Suppressor macrophage (primary cell): ENCODE measurements at places on chromosomes 1 and 21.

DNA sequence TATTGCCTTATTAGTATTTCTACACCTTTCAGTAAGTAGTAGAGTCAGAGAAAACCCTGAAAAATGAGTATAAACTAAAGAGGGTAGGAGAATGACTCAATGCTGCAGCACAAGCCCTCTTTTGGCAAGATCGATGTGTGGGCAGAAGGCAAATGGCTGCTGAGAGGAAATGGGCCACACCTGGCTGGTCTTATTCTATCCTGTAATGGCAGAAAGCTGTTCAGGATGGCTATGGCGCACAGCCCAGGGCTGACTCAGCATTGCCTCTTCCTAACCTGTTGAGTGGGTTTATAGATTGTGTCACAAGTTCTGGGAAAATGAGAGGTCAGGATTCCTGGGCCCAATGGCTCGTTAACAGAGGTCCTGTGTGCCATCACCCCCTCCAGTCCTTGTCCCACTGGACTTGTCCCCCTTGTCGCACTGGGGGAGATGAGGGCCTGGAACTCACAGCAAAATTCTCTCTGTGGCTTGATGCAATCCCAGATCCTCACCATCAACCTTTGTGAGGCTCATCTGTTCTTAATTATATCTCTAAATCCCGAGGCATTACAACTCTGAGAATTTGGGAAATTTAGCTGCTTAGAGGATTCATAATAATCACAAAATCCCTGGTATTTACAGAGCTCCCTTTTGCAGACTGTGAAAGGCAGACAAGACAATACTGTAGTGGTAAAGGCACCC, 13.2 kb downstream of the HMGB4 start:
- DNase-seq: no peak

DNA sequence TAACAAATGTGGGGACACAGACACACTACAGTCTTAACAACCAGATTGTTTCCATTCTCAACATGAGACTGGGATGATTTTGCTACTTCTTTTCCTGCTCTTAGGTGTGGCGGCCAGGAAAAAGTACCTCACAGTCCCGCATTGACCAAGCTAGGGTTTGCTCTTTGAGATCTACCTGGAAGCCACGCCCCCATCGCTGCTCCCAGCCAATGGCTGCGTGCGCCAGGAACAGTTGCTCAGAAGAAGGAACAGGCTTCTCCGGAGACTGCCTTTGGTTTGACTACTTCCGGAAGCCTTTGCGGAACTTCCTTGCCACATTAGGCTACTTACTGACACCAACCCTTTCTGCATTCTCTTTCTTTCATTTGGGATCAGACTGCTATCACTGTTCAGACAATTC, 44.2 kb upstream of the PLD5 start:
- no peak for DNase-seq

DNA sequence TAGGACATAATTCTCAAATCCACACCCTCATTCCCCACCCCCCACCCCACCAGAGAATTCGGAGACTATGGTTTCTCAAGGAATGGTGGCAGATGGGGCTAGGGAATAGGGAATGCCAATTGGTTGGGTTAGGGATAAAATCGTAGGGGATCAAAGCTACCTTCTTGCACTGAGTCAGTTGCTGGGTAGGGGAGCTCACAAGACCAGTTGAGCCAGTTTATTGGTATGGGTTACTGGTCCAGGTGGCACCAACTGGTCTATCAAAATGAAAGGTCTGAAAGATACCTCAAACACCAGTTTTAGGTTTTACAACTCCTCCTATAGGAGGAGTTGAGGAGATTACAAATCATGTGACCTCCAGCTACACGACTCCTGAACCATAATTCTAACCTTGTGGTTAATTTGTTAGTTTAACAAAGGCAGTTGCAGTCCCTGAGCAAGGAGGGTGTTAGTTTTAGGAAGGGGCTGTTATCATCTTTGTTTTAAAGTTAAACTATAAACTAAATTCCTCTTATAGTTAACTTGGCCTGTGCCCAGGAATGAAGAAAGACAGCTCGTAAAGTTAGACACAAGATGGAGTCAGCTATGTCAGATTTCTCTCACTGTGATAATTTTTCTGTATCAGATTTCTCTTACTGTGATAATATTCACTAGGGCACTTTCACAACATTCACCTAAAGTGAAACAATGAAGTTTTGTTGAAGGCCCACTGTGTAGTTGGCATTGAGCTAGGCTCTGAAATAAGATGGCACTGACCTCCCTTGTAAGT, 2.5 kb downstream of the SHISAL2A start:
- DNase-seq: no peak

- no peak for DNase-seq
These were observed 58.5 kb upstream of the S1PR1 start for GRCh38 chr1:101178341-101178687.

- no peak for DNase-seq
These were observed 26.4 kb upstream of the SELENON start for GRCh38 chr1:25773441-25774125.

DNA sequence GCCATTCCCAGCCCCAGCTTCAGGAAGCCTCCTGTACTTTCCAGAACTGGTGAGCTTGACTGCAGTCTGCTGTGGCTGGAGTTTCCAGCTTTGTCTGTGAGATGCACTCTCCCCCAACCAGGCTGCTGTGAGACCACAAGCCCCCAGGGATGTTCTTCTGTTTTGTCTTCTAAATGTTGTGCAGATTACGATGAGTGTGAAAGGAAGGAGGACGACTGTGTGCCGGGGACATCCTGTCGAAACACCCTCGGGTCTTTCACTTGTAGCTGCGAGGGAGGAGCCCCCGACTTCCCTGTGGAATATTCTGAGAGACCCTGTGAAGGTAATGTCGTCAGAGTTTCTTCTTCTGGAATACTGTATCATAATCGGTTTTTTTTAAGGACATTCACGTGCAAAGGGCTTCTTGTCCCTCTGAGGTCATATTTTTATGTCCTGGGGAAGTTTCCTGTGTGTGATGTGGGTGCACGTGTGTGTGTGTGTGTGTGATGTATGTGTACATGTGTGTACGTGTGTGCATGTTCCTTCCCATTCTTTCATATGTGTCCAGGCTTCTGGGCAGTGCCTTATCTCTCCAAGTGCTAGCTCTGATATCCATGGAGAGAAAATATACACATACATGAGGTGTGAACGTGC, 49.9 kb downstream of the UMODL1 start:
- no peak for DNase-seq

DNA sequence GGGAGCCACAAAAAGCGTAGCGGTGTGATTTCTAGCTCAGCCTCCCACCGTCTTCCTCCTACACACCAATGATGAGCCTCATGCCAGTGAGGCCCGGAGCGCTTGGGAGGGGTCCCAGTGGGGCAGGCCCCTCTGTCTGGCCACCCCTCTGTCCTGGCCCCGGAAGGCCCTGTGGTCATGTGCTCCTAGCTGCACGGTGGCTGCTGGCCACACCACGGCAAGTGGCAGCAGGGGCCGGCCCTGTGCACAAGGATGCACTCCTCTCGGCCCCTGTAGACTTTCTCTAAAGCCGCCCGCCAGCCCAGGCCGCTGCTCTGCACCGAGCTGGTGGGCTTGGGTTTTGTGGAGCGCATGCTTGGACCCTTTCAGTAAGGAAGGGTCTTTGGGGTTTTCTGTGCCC, 53.6 kb downstream of the KCNAB2 start:
- DNase-seq: no peak

GRCh38 chr21:38326429-38326828, 69.6 kb downstream of the KCNJ15 start:
- no peak for DNase-seq

DNA sequence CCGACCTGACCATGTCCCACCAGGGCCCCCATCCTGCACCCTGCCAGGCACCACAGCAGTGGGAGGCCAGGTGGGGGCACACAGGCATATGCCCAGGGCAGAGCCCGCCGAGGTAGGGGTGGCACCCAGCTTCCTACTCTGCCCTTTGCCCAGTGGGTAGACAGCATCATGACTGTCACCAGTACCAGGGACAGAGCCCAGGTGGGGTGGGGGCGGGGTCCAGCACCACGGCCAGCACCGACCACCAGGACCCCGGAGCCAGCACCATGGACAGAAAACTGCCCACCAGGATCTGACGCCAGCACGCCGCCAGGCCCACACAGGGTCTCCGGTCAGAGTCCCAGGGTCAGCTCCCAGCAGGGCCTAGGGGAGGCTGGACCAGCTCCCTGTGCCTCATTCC, 3.8 kb downstream of the TAS1R3 start:
- no peak for DNase-seq

GRCh38 chr1:77557053-77557452, 125.4 kb downstream of the ZZZ3 start:
- no peak for DNase-seq

DNA sequence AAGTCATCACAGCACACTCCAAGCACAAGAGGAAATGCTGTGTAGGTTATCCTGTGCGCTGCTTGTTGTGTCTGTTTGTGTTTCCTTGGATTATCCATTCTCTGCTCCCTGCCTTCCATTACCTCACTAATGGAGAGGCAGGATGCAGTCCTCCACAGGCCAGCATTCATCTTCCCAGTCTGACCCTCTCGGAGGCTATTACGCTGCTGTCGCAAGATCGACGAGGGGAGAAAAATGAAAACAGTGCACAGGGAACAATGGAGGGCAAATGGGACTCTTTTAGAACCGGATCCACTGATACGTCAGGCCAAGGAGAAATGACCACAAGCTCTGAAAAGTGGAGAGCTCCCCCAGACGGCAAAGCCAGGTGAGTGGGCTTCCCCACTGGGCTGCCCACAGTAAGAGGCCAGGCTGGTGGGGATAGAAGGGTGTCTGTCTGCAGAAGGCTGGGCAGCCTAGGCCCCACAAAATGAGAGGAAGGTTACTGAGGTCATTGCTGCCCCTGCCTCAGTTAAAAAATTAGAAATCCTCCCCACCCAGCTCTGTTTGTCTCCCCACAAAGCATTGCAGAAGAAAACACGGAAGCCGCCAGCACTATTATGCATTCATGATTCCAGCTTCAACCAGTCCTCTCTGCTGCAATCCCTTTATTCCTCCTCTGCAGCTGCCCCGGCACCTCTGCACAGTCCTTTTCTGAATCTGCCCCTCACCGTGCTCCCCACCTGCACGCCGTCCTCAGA, 21.7 kb downstream of the LRRN2 start:
- DNase-seq: no peak

DNA sequence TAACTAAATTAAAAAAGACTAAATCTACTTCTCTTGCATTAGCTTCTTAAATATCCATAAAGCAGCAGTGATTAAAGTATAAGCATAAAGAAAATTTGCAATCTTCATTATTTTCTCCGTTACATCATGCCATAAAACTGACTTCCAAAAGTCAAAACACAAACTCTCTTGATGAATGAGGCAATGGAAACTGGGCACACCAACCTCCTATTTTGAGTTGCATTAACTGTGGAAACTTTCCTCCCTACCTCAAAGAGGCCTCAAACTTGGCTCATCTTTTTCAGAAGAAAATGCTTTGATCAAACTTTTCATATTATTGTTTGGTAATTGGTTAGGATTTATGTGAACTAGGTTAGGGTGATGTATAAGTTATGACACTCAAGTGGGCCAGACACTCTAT, 4.1 kb upstream of the BTG3 start:
- no peak for DNase-seq

GRCh38 chr21:29248124-29248523, 50.6 kb upstream of the BACH1 start:
- DNase-seq: peak; percentile 94

GRCh38 chr1:53207726-53208125, 11.1 kb downstream of the CPT2 start:
- no peak for DNase-seq

GRCh38 chr1:51120629-51121028, 18.6 kb downstream of the C1orf185 start:
- DNase-seq: no peak

GRCh38 chr1:3759796-3760195, 7.5 kb downstream of the CCDC27 start:
- no peak for DNase-seq

DNA sequence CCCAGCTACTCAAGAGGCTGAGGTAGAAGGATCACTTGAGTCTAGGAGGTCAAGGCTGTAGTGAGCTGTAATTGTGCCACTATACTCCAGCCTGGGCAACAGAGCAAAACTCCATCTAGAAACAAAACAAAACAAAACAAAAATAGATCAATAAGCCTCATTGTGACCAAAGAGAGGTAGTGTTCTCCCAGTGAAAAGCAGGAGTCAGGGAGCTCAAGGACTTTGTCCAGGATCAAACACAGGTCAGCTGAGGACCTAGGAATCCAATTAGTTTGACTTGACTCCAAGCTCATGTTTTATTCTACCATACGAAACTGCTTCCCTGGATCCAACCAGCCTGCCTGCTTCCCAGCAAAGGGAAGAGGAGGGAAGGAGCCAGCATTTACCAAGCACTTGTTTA, 21.5 kb upstream of the QSOX1 start:
- no peak for DNase-seq

DNA sequence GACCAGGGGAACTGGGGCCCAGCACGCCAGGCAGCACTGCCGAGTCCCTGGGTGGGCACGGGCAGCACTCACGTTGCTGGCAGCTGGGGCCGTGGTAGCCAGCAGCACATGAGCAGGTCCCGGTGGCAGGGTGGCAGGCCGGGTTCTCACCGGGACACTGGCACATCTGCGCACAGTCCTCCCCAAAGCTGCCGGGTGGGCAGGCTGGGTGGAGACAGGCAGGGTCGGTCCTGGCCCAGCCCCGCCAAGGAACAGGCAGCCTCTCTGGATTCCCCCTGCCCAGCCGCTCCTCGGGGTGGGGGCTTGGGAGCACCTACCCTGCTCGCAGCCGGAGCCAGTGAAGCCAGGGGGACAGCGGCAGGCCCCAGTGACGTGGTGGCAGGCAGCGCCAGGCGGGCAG, 42.5 kb downstream of the ARHGEF16 start:
- no peak for DNase-seq

DNA sequence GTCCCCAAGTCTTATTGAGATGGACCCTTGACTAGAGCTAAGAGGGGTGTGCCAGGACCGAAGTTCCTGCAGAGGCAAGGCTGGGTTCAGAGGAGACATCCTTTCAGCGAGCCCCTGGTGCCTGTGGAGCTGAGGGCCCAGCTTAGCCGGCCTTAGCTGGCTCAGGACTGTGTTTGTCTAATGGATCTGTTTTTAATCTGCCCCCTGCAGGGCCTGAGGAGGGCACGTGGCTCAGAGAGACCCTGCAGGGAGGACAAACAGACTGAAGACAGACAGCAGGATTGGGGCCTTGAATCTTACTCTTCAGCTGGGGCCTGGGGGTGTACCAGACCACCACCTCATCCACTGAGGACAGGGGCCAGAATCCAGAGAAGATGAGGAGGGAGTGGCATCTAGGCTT, 1.6 kb downstream of the CRABP2 start:
- DNase-seq: peak; percentile 22

DNA sequence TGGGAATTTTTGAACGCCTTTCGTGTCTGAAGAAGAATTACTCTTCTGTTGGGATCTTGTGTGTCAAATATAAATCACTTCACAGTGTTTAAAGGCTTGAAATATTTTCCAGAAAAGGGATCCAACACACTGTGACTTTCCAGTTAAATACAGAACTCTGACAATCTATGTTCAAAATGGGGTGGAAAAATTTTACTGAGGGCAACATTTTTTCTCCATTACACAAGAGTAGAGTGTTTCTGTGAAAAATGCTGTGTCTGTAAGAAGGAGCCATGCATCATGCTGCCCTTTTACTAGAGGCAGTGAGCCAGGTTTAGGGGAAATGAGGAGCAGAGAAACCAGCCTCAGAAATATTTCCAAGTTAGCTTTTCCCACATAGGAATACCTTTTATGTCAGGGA, 86.5 kb downstream of the VPS13D start:
- peak; percentile 36 for DNase-seq

GRCh38 chr1:40788561-40789341, 5.2 kb downstream of the KCNQ4 start:
- no peak for DNase-seq
